ENCODE measurements at places on chromosomes 12 and 14.

- no peak for DNase-seq
These were observed 223.7 kb downstream of the CHST11 start for GRCh38 chr12:104680491-104680890.

DNA sequence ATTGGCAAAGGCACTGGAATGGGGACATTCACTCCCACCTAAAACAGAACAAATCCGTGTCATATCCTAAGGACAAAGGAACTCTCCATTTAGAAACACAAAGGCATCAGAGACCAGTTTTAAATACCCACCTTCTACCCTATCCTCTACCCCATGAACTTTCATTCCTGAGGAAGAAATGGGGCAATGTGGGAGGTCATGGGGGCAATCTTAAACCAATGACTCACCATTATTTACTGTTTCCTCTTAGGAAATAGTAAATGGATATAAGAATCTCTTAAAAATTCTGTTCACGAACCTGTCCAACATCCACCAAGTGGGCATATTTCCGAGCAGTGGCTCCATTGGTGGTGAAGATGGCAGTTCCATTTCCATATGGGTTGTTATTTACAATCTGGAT lies 19.4 kb downstream of the ALDH6A1 start:
- DNase-seq: no peak

- DNase-seq: no peak
These were observed 114.2 kb downstream of the DAD1 start for GRCh38 chr14:22474730-22475351.

DNA sequence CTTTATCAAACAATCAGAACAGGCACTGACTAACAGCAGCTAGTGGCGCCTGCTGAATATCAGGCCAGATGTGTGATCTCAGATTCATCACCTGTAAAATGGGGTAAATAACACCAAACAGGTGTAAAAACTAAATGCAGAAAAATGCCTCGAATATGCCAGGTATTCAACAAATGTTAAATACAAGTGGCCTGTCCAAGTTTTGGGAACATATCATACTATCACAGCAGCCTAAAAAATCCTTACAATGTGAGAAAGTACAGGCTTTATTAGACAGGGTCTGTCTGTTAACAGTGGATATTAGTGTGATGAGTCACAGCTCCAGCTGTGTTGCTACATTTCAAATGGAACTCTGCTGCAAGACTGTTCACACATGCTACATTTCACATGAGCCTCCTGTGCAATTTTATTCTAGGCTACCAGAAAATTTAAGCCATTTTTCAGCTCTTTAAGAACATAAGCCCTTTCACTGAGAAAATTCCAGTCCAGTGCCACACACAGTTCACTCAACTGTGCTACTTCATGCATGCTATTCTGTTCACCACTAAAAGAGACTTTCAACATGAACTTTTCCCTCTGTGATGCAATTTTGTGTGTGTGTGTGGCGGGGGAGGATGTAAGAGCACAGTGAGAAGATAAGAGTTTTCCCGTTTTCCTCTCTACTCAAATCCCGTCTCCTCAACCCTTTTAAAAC lies 56.7 kb downstream of the MSRB3 start:
- DNase-seq: no peak

DNA sequence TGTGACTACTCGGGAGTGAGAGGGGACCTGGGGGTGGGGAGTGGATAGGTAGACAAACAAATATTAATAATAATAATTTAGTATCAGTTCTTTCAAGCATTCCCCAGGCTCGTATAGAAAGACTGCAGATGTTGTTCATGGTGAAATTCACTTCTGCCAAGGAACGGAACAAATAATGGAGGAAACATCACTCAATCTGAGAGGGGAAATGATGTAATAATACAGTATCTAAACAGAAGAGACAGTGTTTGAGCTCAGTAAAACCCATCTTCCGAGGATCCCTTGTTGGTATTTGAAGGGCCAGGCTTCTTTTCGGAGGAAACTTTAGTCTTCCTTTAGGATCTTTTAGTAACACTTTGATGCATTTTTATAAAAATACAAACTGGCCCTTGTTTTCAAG lies 114.2 kb downstream of the KCNK10 start:
- DNase-seq: no peak

DNA sequence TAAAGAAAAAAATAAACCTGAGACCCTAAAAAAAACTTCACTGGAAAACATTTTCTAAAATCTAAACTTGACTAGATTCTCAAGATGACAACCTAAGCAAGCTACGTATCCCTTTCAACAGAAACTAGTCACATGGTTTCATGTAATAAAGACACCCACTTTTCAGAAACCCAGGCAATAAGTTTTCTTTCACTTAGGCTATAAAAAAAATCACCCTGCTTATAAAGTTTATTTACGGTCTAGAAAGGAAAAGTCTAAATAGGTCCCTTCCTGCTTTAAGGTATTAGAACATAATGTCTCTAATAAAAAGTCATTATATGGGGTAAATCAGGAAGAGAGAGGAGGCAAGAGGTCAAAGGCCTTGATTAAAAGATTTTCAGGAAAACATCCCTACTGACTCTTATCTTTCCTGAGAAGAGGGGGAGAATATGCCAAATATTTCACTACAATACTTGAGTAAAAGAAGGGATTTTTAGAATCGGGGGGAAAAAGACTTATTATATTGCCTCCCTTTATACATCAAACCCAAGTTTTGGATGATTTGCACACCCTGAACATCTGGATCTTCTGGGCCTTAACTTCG lies 9.5 kb downstream of the CLIP1 start:
- DNase-seq: no peak

DNA sequence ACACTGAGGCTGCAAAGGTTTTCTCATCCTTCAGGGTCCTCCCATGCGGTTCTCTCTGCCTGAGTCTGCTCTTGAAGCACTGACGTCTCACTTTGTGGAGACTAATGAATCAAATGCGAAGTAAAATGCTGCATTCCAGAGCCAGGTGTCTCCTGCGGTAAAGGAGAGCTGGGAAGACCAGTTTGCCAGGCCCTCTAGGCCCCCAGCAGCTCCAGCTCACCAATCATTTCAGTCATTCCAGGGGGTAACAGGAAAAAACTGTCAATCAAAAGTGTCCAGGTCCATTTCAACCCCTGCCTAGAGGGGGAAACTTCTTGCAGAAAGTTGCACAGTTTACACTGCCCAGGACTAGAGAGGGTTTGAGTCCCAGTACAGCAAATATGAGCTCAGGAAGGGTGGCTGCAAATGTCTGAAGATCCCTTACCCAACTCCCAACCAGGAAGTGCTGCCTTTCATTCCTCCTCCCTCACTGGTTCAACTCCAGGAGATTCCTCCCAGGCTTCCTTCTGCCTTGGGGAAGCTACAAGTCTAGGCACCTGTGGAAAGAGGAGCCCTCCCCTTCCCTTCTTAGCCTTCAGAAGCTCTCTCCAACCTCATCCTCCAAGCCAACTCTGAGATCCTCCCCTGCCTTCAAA lies 2.7 kb upstream of the NXPH4 start:
- no peak for DNase-seq
